ENCODE measurements at places on chromosomes 13 and 19.

DNA sequence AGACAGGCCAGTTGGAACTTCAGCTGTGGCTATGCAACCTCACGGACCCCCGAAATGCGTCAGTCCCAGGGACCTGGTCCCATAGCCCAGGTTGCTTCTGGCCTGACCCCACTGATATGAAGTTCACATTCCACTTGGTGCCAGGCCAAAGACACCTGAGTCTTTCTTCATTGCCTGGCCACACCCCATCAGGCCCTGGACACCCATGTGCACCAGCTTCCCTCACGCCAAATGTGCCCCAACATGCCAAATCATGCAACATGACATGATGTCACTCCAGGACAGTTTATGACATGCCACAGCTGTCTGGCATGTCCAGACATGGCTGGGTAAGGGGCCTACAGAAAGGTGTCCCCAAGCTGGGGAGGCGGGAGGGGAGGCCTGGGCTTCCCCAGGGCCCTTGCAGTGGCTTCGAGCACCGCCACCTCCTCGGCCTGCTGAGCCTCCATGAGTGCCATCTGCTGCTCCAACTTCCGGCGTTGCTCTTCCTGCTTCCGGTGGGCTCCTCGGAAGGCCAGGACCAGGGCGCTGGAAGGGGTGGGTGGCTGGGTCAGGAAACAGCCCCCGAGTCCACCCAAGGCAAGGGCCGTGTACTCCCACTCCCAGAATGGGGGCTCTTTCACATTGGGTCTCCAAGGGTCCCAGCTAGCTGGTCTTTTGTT lies 4.3 kb upstream of the NR2F6 start:
- no peak for DNase-seq

DNA sequence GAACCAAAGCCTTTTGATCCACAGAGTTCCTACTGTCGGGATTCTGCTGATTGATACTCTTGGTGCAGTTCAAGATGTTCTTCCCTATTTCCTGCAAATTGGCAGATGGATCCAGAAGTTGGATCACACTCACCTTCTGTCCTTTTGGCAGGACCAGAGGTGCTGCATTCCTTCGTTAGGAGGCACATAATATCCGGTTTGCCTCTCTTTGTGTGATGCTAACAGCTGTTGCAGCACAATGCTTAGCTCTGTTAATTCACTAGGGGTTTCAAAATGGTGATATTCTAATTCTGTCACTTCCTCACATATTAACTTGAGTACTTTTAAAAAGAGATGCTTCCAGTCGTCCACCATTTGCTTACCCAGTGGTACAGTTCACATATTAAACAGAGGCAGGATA lies 15.2 kb upstream of the CHST8 start:
- DNase-seq: no peak

- no peak for DNase-seq
Observed at GRCh38 chr13:46759846-46760245, 37.1 kb downstream of the ESD start.

DNA sequence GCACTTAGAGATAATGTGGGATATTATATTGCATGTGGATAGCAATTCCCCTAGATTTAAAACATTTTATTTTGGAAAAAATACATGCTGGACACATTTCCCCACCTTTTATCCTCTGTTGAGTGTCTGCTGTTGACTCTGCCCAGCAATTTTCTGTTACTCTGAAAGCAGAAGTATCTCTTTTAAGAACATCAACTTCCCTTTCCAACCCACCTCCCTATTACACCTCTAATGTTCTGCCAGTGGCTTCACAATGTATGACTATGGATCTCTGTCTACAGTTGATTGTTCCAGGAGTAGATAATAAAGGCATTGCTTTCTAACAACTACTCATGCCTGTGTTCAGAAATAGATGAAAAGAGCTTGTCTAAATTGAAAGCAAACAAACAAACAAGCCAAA lies 754.8 kb upstream of the SLITRK6 start:
- no peak for DNase-seq

- DNase-seq: peak; percentile 45
Observed at GRCh38 chr13:30577401-30577852, 40.3 kb upstream of the USPL1 start.

GRCh38 chr19:35045667-35046300 lies 4.3 kb downstream of the HPN start:
- peak; percentile 44 for DNase-seq

DNA sequence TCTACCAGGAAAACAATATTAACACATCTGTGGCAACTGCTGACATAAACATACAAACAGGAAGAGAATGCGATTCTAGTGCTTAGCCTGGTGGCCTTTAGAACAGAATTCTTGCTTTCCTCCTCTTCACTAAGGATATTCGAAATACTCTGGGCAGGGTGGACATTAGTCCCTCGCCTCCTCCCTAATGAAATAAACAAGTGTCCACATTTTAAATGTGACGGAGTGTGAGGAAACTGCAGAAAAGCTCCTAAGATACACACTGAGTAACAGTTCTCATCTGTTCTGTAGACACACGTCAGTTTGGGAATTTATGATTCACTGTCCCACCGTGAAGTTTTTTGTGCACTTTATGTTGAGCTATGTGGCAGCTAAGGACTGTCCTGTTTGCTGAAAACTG lies 639 bp downstream of the STARD13 start:
- DNase-seq: no peak

- DNase-seq: no peak
Observed at GRCh38 chr19:10537668-10538067, 6.0 kb upstream of the ATG4D start.
